HFF-Myc (cell line): ENCODE measurements at places on chromosomes 6 and 20.

DNA sequence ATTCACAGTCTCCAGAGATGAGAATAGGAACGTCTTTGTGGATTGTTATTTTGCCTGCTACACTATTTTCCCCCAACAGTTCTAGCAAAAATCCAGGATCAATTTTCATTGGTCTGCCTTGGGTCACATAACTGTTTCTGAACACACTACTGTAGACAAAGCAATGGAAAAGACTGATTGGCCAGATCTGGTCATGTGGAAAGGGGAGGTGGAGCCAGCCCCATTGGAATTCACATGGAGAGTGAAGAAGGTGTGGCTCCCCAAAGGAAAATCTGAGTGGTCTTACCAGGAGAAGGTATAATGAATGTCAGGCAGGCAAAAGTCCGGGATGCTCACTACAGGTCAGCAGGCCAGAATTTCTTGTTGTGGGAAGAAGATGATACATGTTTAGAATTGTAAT, 9.5 kb upstream of the TP53RK start:
- no peak for DNase-seq

DNA sequence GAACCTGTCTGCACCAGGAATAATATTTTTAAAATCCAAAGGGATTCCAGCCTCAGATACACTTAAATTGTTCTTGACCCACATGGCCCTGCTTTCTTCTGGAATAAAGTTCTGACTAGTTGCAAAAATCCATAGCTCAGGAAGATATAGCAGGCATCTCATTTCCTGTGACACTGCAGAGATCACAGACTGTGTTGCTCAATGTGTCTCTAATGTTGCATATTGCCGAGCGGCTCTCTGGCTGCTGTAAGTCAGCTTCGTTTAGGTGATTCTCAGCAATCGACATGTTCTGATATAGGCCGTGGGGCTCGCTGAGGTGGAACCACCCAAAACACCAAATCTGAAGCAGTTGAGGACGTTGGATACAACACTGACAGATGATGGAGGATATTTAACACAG, 498.3 kb upstream of the AGPAT4 start:
- DNase-seq = no peak

DNA sequence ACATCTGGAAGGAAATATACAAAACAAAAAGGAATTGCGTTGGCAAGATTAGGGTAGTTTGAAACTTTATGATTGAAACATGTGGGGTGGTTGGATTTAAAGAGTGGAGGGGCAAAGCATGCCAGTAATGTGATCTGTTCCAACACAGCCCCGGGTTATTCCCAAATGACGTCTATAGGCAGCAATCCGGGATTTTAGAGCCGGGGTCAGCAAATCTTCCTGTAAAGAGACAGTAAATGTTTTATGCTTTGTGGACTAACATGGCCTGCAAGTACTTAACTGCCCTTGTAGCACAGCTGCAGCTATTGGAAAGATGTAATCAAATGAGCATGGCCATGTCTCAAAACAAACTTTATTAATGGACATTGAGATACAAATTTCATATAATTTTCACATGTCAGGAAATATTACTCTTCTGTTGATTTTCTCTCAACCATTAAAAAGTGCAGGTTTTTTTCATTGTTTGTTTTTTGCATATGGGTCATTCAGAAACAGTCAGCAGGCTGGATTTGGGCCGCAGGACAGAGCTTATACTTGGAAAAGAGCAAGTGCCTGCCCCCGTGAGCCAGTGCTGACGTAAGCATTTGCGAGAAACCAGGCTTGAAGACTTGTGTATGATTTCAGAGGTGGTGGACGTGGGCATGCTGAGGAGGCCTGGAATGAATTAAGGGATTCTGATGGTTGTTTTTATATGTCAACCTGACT, 136.5 kb downstream of the DOK5 start:
- no peak for DNase-seq

DNA sequence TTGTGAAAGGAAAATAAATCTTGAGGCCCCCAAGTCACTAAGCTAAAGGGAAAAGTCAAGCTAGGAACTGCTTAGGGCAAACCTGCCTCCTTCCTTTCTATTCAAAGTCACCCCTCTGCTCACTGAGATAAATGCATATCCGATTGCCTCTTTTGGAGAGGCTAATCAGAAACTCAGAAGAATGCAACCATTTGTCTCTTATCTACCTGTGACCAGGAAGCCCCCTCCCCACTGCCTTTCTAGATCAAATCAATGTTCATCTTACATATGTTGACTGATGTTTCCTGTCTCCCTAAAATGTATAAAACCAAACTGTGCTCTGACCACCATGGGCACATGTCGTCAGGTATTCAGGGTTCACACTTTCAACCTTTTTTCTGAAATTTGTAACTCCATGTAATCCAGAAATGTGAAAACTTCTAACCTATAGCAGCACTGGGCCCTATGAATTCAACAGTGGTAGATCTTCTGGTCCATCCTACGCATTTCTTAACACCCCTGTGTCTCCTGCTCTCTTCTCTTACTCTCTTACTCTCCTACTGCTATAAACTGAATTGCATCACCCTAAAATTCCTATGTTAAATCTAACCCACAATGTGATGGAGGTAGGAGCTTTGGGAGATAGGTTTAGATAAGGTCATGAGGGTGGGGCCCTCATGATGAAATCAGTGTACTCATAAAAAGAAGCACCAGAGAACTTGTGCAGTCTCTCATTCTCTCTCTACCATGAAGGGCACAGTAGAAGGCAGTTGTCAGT, 89.3 kb downstream of the EPB41L2 start:
- no peak for DNase-seq

DNA sequence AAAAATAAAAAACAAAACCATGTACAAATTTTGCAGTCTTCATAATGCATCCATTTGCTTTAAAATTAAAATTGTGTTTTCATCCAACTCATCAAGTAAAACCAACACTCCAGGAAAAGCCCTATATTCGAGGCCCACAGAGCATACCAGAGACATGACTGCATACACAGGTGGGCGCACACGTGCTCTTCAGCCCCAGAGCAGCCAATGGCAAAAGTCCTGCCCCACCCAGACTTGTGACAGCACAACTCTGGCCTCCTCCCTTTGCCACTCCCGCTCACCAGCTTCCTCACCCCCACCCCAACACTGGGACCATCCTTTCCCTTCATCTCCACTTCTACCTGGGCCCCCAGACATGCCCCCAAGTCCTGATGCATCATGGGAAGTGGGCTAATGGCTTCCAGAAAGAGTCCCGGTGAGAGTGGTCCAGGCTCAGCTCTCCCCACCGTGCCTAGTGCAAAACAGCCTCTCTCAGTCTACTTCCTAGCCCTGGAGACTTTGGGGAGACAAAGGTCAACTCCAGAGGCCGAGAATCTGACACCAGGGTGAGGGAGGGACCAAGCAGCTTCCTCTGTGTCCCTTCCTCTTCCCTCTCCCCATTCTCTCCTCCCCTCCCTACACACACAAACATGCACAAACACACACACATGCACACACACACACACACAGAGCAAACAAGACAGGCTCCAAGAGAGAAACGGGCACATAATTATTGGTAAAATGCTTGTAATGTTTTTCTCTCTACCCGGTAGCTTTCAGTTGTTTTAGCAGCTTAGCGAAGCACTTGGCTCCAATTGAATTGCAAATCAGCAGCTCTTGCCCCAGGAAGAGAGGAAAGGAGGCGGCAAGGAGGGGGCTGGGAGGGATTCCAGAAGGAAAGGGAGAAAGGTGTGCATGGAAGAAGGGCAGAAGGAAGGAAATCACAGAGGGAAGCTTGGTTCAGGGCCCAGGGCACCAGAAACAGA, 14.3 kb downstream of the GRM4 start:
- no peak for DNase-seq

DNA sequence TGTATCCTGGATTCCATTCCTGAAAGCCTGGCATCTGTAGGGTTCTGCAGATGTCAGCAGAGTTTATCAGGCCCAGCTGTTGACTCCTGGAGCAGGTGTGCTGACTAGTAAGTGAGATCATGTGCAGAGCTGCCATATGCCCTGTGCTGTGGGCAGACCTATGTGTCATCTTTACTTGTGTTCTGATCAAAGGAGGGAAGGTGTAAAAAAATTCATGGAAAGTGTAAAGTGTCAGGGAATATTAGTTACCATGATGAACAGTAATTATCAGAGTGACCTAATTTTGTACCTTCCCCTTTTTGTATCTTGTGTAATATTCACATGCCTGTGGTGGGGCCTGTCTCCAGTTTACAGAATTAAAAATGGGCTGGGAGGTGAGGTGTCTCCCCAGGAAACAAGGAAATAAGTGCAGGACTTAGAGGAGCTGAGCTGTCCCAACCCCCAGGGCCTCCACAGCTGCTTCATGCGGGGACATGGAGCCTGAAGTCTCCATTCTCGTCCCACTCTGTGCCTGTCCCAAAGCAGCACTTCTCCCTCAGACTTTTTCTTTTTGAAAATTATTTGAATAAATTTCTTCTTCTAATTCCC, 148.2 kb upstream of the GGTLC1 start:
- DNase-seq = no peak

- DNase-seq = no peak
These were observed 12.9 kb downstream of the SNPH start for GRCh38 chr20:1278993-1279392.

GRCh38 chr20:44143936-44144335, 43.1 kb downstream of the JPH2 start:
- DNase-seq = no peak

GRCh38 chr20:58597249-58597891, 53.7 kb upstream of the STX16 start:
- no peak for DNase-seq

DNA sequence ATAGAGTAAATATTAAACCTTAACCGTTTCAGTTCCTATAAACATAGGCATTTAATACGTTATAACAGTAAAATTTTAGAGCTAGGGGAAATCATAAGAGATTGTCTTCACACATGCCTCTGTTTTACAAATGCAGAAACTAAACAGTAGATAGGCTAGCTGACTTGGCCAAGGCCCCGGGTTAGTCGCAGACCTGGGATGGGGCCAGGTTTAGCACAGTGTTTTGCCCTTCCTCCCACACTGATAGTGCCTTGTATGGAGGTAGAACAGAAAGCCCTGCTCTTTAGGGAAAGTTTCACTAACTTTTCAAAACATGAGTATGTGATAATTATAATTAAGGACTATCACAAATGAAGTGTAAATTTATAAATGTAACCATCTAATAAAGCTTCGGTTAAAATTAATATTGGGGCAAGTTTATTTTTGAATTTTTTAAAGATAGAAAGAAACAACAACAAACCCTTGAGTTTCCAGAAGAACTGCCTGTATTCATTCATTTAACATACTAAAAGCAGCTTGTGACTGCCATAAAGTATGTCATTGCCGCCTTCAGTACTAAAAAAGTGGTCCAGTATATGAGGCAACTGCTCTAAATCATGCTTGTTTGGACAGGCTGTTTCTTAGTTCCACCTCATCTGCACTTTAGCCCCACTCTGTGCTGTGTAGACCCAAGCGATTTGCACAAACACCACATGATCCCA, 62.5 kb upstream of the LOC128125822 start:
- DNase-seq = no peak

- DNase-seq = peak; percentile 55
These were observed 81.5 kb downstream of the RTN4IP1 start for GRCh38 chr6:106547601-106548453.

DNA sequence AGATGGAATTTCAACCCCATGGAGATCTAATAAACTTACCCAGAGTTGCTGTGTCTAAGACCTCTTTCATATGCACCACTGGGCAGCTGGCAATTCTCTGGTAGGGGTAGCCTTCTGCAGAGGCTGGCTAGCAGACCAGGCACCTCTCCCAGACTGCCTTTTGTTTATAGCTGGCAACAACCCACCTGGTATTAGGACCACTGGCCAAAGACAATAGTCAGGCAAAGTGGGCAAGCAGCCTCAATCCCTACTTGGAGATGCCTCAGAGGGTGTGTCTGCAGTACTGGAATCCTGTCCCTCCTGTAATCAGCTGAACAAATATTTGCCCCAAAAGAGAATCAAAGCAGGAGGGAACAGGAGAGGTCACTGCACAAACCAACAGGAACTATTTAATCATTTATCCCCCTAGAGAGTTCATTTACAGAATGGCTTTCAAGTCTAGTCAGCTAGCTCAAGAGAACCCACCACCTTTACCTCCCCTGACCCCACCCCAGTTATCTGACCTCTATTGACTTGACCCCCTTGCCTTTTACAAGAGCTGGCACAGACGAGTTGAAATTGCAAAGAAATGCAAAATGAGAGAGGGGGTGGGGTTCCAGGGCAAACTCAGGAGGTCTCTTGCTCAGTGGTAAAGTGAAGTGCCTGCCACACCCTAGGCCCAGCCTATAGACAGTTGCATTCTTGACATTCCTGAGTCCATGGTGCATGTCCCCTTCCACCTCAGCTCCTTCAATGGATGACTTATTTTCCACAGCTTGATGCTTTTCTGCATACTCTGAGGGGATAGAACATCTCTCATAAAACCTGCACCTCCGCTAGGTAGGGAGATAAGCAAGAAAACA, 2.8 kb downstream of the BCL2L1 start:
- DNase-seq = no peak

DNA sequence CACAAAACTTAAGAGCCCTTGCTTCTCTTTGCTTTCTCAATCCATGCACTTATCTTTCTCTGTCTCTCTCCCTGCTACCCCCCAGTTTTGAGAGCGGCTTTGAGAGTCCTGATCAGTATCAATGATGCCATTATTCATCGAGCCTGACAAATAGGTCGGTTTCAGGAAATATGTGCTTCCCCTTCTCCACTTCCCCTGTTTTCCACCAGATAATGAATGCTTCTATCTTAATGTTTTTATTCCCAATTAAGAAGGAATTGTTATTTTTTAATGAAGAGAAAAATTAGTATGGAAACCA, 117.7 kb downstream of the KIF13A start:
- DNase-seq = no peak

DNA sequence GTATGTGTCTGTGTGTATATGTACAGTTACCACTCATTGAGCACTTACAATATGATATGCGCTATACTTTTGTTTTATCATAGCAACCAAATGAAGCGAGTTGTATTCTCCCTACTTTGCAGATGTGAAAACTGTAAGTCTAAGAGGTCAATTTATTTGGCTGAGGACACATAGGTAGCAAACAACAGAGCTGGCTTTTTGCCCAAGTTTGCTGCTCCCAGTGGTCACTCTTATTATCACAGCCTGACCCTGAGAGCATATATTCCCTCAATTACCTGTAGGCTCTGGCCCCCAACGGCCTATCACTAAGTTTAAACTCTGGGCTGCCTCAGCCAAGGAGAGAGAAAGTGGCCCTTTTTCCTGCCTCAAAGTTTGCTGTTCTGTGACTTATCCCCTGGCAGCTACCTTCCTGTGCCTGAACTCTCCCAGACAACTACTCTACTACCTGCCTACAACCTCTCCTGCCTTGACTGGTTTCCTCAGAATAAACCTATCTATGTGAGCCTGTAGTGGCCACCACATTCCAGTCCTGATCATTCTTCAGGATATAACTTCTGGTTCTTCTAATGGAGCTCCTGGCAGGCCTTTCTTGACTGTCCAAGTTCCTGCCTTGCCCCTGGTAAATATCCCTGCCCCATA, 221.8 kb downstream of the FRK start:
- peak; percentile 26 for DNase-seq

- DNase-seq = no peak
These were observed 1.7 kb upstream of the BLCAP start for GRCh38 chr20:37529214-37529967.
